T47D (cell line): ENCODE measurements at places on chromosomes 1 and 21.

- peak; percentile 69 for DNase-seq
These were observed 57.8 kb upstream of the RAVER2 start for GRCh38 chr1:64686828-64687724.

GRCh38 chr1:4801192-4801924, 146.9 kb downstream of the AJAP1 start:
- DNase-seq, result no peak

DNA sequence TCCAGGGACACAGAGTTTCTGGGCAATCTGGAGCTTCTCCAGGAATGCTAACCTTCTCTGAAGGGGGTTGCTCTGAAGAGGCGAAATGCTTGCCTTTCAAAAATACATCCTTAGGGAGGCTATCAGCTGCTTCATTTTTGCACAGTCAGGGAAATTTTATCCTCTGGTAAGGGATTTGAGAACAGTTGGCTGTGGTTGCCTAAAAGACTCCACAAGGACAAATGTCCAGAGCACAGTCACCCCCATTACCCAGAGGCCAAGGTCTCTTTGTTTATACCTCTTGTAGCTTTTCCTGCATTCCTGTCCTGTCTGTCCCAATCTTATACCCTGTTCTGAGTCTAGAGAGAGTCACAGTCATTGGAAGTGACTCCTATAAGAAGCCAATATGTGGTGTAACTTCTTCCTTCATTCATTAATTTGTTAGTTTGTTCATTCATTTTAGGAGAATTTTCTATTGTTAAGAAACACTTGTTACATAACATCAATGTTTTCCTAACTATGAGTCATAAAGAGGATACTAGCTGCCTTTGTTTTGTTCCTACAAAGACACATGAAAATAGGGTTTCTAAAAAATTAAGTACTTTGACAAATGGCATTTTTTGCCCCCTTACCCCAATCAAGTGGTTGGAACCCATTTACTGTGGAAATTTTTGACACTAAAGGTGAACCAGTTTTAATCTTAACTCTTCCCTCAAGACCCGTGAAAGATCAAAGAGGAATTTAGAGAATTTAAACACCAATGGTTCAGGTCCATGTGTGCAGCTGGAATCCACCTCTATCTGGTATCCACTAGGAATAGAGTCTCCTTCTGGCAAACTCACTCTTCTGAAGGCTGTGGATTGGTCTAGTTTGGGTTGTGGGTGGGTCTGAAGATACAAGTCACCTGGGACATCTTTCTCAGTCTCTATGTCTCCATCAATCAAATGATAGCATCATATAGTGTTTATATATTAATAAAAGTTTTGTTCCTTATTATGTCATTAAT, 47.1 kb downstream of the GPR88 start:
- DNase-seq, result no peak

DNA sequence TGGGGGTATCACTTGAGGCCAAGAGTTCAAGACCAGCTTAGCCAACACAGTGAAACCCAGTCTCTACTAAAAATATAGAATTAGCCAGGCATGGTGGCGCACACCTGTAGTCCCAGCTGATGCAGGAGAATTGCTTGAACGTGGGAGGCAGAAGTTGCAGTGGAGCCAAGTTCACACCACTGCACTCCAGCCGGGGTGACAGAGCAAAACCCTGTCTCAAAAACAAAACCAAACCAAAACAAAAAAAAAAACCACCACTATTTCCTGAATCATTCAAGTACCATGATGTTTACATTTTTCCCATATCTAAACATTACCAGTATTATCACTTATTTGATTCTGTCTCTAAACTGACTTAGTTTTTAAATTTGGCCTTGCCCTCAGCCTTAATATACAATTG, 29.5 kb downstream of the TUT4 start:
- DNase-seq, result no peak

DNA sequence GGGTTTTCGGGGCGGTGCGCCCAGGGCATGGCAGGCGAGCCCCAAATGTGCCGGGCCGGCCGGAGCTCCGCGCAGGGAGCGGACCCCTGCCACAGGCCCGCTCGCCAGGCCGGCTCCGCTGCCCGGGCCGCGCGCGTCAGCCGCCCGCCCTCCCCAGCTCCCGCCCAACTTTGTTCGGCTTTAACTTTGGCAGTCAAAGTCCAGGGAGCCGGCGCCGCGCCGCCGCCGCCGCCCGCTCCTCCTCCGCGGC, 488 bp downstream of the SLC35D1 start:
- DNase-seq, result peak; percentile 44

DNA sequence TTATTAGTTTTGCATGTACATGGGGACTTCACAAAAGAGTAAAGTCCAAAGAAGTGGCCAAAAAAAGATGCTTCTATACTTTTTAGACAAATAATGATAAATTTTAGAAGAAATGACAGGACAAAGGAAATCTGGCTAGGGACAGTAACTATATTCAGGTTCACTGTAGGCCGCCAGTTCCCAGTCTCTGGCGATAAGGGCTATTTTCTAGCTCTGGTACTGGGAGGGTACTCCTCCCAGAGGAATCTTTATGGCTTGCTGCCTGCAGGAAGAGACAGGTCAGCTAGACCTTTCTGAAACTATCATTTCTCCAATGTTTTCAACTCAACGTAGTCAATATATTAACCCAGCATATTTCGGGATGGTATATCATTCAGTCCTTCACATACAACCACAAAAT, 37.5 kb upstream of the RGS2 start:
- DNase-seq, result no peak

DNA sequence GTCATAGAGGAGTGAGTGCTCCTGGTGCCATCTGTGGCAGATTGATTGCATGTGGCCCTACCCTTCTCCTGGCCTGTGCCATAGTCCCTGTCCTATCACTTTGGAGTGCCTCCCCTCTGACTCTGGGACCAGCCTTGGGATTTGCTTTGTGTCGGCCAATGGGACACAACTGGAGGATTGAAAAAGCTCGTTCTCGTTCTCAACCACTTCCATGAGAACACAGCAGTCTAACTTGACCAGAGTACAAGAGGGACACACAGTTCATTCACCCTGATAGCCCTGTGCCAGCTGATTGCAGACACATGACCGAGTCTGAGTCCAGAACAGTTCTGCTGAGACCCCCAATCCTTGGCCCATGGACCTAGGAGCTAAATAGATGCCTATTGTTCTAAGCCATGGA, 47.8 kb downstream of the C1orf198 start:
- DNase-seq, result no peak
